Suprapubic skin (tissue), 4 donors: ENCODE measurements at places on chromosomes 2 and 18. TPM values are rescaled to one million over a fixed set of nuclear protein-coding genes. Genes with fewer than 3 reads are reported as not detected.

GRCh38 chr2:184498936-184499335, 99.4 kb upstream of the ZNF804A start:
- no peaks in the 10 kb centered on the region for H3K27me3 ChIP-seq
- H3K4me3 ChIP-seq: no peak overlapping the region
- no peak for DNase-seq
- H3K27ac ChIP-seq: no peak overlapping the region
- no peaks in the 10 kb centered on the region for H3K4me1 ChIP-seq
- H3K36me3 ChIP-seq: no peaks in the 10 kb centered on the region

- peaks cover 40% of the 10 kb centered on the region for H3K36me3 ChIP-seq
- peaks cover 47% of the 10 kb centered on the region for H3K4me1 ChIP-seq
- H3K27ac ChIP-seq: peak overlapping the region; percentile 100
- DNase-seq: no peak
- H3K4me3 ChIP-seq: peak overlapping the region; percentile 93
- no peaks in the 10 kb centered on the region for H3K27me3 ChIP-seq
Measured at GRCh38 chr2:38750011-38750890, 910 bp downstream of the SRSF7 start.

DNA sequence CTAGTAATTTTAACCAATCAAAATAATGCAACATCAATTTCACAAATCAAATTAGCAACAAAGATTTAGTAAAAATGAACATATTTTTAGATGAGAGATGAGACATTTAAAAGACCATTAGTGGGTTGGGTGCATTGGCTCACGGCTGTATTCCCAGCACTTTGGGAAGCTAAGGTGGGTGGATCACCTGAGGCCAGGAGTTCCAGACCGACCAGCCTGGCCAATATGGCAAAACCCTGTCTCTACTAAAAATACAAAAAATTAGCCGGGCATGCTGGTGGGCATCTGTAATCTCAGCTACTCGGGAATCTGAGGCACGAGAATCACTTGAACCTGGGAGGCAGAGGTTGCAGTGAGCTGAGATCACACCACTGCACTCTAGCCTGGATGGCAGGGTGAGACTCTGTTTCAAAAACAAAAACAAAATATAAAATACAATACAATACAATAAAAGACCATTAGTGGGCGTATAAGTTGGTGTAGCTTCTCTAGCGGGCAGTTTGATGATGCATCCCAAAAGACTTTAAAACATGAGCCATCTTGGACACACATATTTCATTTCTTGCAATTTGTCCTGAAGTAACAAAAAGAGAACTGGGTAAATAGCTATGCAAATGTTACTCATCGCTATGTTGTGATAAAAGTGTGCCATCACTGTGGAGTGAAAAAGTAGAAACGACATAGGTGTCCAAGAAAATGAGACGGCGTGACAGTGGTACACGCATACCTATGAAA, 101.8 kb downstream of the COL6A3 start:
- no peaks in the 10 kb centered on the region for H3K27me3 ChIP-seq
- no peak for DNase-seq
- H3K27ac ChIP-seq: no peak overlapping the region
- no peak overlapping the region for H3K4me3 ChIP-seq
- peaks cover 22% of the 10 kb centered on the region for H3K4me1 ChIP-seq

The LIMS3 gene
- 1.4 TPM for total RNA-seq

DNA sequence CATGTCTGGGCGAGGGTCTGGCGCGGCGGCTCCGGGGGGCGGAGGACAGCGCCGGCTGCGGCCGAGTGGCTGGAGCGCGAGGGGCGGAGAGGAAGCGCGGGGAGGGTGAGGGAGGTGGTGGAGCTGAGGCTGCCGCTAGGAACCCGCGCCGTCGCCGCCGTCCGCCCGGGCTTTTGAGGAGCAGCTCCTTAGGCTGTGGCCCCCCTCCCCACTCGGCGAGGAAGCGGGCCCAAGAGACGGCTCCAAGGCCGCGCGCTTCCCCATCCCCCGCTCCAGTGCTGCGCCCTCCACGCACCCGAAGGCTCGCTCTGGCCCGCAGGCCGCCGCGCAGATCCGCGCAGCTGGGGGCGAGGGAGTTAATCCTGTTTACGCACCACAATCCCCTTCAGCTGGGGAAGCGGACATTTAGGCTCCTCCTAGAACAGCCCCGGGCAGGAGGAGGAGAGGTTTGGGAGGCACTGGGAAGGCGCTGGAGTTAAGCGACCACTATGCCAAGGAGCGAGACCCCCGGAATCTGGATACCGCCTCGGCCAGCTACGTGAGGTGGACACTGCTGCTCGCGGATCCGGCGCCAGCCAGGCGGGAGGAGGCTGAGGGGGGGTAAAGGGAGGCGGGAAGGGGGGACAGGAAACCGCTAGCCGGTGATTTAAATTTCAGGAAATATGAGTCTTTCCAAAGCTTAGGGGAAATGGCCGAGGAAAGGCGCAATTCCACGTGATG, at the start of gene CNRIP1:
Gene CNRIP1 (minus strand): TSS at position 552 of the 720 bp plus-strand sequence. CDS start 549 bp downstream, at position 3.
- peak within 1 kb of the TSS; percentile 57 for H3K4me3 ChIP-seq
- DNase-seq: peak; percentile 86
- H3K27me3 ChIP-seq: peaks cover 22% of the 10 kb centered on the region
- H3K4me1 ChIP-seq: peaks cover 26% of the 10 kb centered on the region
- no peaks in the 10 kb centered on the region for H3K36me3 ChIP-seq

The TNFRSF11A gene
- 5.2 TPM for total RNA-seq
